ENCODE measurements at places on chromosomes 2 and 18.

GRCh38 chr2:190940454-190940853, 59.8 kb downstream of the GLS start:
- DNase-seq: no peak

DNA sequence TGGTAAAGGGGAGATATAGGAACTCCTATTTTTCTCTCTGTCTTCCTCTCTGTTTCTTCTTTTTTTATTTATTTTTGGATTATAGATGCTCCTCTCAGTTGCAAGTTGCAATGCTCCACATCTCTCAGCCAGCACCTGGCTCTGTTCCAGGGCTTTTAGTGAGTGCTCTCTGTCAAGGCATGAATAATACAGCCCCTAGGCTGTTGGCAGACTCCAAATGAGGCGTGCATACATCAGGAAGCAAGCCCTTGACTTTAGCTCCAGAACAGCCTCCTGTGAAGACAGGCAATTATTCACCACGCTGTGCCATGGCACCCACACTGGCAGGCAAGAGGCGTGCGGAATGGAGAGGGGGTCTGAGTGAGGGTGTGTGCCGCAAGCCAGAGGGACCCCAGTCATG, 228.1 kb upstream of the PXDN start:
- DNase-seq: no peak

- DNase-seq: peak; percentile 28
These were observed 214.2 kb downstream of the DYSF start for GRCh38 chr2:71667256-71668182.

DNA sequence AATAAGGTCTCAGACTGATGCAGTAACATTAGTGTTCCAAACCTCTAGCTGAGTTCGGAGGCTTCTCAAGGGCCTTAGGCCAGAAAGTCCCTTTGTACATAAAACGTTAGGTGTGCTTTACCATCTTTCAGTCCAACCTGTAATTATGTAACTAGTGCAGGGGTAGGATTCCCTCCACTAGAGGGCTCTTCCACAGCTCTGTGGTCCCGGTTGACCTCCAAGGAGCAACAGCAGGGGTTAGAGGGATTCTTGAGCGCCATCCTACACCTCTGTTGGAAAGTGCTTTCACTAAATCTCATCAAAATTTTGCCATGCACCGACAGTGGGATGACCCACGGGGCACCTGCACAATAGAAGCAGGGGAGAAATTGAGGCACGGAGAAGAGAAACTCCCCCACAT, 155.8 kb upstream of the LRP1B start:
- DNase-seq: no peak

DNA sequence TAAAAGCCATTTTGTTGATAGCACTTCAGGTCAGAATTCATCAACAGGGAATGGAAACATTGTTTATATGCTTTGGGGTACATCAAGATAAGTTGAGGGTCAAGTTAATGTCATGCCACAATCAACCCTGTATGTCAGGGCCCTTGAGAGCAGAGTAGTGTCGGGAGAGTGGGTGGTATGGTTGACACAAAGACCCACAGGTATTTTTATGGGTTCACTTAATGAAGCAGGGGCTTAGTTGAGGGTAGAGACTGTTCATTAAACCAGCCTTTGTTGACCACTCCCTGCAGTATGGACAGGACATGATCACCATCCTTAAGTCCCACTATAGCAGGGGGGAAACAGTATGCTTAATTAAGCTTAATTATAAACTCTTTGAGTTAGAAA, 5.7 kb downstream of the RPL37A start:
- no peak for DNase-seq

- DNase-seq: no peak
These were observed 5.6 kb downstream of the ESPNL start for GRCh38 chr2:238105506-238106338.

DNA sequence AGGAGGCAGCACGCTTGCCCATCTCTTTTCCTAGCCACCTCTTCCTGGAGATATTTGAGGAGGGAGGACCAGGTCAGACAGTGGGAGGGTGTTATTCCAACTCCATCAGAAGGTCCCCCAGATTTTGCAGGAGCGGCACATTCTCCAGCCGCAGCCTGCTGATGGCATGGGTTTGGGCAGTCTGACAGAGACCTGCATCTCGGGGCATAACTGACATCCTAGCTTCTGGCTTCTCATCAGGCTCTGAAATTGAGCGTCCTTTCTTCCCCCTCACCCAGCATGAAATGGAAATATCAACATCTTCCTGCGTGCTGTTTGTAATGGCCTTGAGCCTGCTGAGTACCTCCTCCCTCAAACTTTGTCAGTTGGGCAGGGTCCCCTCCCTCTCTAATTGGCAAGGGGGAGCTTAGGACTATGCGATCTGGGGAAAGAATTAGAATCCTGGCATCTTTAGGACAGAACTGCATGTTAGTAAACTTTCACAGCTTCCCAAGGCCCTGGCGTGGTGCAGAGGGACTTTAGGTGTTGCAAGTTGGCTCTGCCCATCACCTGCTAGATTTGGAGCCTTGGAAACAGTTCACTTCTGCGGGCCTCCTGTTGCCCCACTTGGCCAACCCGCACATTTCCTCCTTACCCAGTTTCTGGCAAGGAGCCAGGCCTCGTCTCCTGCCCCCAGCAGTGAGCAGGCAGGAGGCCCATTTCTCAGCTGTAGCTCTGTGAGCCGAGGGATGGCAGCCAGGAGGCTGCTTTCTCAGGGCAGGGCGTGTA, 2.2 kb downstream of the ITM2C start:
- peak; percentile 83 for DNase-seq

DNA sequence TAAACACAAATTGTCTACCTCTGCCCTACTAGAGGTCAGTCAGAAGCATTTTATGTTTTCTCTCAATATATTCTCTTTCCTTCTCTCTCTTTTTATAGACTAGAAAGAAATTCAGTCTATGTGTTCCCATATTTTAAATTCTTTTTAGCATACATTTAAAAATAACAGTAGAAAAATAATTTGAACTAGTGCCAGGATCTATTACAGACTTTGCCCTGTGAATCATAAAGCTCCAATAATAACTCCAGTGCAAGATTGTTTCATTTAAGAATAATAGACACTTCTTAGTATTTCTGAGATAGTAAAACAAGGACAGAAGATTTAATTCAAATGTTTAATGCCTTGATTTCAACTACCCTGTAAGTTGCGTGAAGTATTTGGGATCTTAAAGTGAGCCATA, 60.1 kb downstream of the ITGB6 start:
- no peak for DNase-seq

DNA sequence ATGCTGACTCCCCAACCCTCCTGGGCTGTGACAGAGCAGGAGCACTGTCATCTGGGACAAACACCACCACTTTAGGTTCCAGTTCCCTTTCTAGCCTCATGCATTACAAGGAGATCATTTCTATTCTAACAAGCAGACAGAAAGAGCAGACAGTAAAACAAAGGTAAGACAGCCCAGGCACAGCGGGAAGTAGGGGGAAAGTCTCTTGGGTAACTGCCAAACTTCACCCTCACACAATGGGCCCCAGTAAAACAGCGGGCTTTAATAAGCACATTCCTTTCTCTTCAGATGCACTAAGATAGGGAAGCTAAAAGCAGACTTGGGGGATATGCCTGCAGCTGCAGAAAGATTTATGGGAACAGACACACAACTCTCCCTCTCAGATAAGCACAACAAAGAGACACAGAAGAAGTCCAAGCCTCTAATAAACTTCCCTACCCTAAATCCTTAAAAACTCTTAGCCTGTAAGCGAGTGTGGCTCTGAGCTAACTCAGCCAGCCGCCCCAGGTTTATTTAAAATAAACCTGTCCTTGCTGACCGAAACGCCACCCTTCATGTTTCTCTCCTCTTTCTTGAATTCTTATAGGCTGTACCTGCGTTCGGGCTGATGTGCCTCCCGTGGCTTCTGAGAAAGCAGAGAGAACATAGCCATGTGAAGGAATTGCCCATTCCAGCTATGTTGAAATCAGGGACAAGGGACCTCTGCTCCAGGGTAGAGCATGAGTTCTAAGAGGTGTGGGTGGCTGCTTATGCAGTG, 726.8 kb upstream of the DDX18 start:
- no peak for DNase-seq

- no peak for DNase-seq
These were observed 26.3 kb upstream of the IKZF2 start for GRCh38 chr2:213177679-213178078.

DNA sequence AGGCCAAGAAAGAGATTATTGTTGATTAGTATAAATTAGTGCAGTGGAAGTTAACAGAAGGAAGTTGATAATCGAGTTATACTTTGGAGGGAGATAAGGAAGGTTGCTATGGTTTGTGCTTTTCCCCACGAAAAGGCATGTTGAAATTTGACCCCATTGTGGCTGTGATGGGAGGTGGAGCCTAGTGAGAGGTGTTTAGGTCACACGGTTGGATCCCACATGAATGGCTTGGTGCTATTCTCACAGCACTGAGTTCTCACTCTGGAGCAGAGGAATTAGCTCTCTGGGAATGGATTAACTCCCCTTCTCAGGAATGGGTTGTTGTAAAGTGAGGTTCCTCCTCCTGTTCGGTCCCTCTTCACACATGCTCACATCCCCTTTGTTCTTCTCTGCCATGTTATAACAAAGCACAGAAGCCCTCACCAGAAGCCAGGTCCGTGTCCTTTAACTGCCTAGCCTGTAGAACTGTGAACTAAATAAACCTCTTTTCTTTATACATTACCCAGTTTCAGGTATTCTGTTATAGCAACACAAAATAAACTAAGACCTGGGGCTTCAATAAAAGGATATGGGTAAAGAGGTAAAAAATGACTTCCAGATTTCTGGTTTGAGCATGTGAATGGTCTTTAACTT, 21.9 kb downstream of the PIGN start:
- DNase-seq: no peak

- DNase-seq: no peak
These were observed 130.8 kb downstream of the FIGN start for GRCh38 chr2:163604941-163605555.

DNA sequence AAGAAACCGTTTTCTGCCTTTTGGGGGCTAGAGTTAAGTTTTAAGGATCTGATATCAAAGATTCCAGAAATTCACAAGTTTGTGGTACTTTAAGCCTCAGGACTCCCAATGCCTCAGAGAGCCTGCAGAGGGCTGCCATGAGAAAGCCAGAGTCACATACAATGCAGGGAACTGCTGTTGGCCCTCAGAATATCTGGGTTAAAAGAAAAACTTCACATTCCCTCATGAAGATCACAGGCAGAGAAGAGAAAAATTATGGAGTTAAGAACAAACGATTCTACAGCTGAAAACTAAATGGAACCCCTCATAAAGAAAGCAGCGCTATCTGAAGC, 39.5 kb downstream of the HDAC4 start:
- DNase-seq: no peak

GRCh38 chr18:61448316-61448715, 115.1 kb downstream of the CDH20 start:
- DNase-seq: no peak

DNA sequence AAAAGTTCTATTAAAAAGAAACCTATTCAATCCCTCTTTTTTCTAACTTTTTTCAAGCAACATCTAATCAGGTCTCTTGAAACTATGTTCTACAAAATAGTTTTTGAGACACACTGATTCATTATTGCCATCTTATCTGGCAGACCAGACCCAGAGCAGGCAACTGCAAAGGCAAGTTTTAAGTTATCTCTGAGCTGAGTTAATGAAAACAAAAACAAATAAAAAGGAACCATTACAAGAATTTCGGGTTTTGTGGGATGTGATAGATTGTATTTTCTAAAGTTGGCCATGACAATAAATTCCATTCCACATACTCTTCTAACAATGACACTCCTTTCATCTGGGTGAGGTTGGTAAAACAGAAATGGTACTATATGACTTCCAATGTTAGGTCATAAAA, 15.2 kb upstream of the TWSG1 start:
- no peak for DNase-seq

GRCh38 chr2:75632091-75632701, 14.4 kb upstream of the MRPL19 start:
- DNase-seq: no peak

- no peak for DNase-seq
These were observed 64.5 kb upstream of the ADAM23 start for GRCh38 chr2:206378835-206379234.

DNA sequence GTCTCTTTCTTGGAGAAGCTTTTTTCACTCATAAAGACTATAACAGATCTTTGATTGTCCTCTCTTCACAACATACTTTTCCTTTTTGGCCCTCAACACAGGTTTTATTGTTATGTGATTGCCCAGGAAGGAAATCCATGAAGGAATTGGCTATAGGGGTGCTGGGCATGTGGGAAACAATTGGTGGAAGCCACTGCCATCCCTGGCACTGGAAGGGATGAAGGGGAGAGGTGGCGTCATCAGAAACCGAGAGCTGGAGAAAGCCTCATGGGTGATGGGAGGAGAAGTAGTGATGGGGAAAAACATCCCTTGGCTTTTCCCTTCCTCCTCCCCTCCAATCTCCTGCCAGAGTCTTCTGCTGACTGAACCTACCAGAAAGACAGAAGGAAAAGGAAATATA, 106.2 kb downstream of the SPOPL start:
- no peak for DNase-seq

DNA sequence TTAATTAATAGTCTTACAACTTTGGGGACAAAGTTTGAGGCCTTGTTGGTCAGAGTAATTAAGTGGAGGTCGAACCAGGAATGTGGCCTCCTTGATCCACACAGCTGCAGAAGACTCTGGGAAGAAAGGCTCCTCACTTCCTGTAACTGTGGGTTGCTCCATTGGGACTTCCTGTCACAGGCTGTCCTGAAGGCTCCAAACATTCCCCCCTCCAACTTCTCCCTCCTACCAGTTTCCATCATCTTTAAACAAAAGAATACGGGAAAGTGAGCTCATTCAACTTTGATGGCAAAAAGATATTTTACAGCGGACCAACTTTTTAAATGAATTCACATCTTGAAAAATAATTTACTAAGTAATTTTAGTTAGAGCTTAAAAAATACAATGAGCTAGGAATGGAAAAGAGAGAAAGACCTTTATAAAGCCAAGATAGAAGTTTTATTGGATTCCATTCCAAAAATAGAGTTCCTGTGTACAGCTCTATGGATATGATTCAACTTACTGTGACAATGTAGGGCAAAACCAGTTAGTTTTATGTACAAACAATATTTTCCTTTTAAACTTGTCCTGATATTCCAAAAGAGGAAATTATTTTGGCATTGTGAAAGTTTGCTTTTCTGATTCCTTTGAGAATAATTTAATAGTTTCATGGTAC, 212.0 kb upstream of the NABP1 start:
- no peak for DNase-seq

- no peak for DNase-seq
These were observed 89.8 kb downstream of the TGOLN2 start for GRCh38 chr2:85237849-85238565.

DNA sequence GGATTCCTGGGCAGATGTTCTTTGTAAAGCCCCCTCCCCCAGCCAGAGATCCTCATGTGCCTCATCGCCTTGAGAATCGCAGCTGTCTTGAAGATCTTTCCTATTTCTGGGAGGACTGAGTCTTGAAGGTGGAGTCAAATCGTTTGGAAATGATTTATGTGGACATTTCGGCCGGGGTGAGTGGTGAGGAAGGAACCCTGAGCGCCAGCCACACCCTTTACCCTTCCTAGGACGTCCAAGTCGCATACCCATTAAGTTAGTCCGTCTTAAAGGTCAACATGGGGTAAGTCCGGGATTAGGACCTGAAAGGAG, 84.9 kb upstream of the ZCCHC2 start:
- peak; percentile 38 for DNase-seq
